Cerebellum (tissue), 4 donors: ENCODE measurements at places on chromosomes 5 and 9. TPM values are rescaled to one million over a fixed set of nuclear protein-coding genes. Genes with fewer than 3 reads are reported as not detected.

- DNase-seq = no peak
Measured at GRCh38 chr9:4359016-4359415, 59.1 kb upstream of the GLIS3 start.

DNA sequence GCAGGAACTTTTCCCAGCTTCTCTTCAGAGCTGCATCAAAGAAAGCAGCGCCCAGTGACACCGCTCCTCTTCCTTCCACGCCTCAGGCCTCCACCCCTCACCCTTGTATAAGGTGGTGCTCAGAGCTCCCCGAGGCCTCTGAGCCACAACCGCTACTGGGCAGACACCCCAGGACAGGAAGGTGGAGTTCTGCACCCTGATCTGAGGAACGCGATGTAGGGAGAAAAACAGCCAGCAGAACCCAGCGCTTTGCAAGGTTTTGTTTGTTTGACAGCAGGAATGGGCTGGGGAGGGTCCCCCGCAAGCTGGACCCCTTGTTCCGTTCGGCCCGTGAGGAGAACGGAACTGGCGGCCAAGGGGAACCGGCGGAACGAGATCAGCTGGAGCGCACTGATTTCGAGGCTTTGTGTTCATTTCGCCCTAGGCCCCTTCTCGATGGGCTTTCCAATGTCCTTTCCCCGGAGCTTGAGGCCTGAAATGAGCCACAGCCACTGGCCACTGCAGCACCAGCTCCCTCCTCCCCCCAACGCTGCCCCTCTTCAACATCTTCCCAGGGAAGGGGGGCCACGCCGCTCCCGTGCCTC lies 4.1 kb downstream of the EDF1 start:
- no peak for DNase-seq

GRCh38 chr5:177290816-177291596 lies 12.5 kb downstream of the RAB24 start:
- DNase-seq = no peak

Gene TRIP13
- 7.0 TPM for total RNA-seq
